ENCODE measurements at places on chromosomes 7 and 10.

DNA sequence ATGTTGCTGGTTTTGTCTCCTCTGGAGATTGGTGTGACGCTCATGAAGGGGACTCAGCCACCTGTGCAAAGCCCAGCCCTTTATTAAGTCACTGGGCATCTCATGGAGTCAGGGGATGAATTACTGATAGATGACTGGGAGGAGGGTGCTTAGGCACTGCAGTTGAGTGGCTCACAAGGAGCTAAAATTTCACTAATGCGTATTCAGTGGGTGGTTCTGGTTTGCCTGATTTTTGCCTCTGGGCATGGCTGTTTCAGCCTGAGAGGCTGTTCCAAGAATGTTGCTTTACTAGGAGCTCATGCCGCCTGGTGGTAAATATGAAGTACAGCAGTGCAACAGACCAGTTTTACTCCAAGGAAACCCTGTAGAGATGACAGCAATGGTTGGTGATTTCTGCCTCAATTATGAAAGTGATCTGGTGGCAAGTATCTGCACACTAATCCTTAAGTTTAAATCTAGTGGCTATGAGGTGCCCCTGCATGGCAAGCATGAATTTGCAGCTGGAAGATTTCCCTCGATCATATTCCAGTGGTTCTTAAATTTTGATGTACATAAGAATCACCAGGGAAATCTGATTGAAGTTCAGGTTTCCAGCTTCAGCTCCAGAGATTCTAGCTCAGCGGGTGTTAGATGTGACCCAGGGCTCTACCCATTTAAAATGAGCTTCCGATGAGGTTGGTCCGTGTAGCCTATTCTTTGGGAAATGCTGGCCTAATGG is 19.9 kb downstream of the ACTA2 start:
- DNase-seq, result peak; percentile 68

- DNase-seq, result no peak
Measured at GRCh38 chr7:32164341-32164996, 94.3 kb upstream of the PDE1C start.

GRCh38 chr7:126445991-126446390 is 806.8 kb downstream of the GRM8 start:
- no peak for DNase-seq

GRCh38 chr7:138970446-138970845 is 10.7 kb downstream of the KIAA1549 start:
- DNase-seq, result no peak

DNA sequence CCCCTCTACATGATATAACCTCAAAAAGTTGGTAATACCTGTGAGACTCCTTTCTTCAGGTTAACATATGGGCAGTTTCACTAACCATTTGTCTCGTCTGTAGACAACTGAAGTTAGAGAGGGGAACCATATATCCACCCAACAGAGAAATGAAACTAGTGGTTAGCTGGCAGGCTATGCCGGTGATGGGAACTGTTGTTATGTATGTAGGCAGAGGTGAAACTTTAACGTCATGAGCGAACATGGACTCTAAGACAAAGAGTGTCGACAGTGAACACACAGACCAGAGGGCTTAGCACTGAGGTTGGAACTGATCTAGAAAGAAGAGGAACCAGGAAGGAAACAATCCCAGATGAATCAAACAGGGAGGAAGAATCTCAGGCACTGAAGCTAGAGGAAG is 112.4 kb downstream of the ELMO1 start:
- no peak for DNase-seq

DNA sequence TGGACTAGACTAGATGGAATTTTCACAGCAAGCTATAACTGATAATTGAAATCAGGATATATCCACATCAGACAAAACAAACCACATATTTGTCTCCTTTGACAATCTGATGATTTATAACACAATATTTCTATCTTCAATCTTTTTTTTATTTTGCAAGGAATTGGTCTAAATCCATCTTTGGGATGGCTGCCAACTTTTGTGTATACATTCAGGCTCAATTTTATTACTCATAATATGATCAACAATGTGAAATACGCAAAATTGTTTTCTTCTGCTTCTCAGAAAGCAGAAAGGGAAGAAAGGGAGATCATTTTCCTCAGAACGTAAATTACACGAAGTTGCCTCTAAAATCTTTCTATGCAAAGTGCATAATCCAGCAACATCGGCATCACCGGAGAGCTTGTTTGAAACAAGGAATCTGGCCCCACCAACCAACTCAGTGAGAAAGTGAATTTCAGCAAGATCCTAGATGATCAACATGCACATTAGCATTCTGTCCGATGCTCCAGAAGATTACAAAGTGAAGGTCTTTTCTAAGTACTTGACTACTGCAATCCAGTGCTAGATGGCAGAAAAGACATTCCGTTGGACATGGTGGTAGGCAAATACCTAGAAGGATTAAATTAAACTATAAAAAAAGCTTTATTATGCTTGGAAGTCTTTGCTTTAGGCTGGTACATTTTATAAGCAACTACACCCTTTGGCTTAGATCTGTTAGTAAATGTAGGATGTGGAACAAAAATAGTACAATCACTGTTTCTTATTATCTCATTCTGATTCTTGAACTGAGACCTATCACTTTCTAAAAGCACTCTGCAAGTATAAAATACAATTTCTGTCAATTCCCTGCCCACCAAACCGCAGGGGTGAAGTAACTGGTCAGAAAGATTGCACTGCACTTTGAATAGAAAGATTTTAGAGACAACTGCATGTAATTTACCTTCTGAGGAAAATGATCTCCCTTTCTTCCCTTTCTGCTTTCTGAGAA is 126.4 kb upstream of the RSU1 start:
- no peak for DNase-seq

GRCh38 chr10:114326795-114327194 is 77.5 kb downstream of the AFAP1L2 start:
- DNase-seq, result no peak

GRCh38 chr7:39589323-39590111 is 23.3 kb downstream of the YAE1 start:
- DNase-seq, result no peak

DNA sequence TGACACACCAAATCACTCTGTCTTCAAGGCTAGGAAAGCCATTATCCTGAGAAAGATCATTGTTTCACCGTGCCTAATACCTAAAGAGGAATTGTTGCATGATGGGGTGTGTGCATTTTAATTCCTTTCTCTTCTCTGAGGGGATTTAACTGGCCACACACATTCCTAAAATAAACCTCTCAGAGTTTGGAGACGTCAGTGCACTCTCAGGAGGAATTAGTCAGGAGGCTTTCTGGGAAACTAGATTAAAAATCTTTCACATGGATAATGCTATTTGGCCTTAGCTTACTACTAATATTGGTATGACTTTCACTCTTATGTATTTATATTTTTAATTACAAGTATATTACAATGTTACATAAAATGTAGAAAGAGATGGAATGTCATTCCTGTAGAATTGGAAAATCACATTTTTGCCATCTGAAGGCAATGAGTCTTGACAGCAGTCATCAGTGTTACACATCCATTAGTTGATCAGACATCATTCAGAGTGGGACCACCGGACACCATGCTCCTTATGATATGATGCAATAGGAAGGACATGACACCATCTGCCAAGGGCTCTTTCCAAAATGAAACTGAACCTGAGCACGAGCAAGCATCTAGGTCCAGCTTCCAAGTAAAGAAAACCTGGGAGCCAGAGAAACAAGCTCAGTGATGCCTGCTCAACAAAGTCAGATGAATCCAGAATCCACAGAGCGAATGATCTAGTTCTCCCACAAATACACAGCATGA is 43.1 kb upstream of the TMEM273 start:
- DNase-seq, result no peak

DNA sequence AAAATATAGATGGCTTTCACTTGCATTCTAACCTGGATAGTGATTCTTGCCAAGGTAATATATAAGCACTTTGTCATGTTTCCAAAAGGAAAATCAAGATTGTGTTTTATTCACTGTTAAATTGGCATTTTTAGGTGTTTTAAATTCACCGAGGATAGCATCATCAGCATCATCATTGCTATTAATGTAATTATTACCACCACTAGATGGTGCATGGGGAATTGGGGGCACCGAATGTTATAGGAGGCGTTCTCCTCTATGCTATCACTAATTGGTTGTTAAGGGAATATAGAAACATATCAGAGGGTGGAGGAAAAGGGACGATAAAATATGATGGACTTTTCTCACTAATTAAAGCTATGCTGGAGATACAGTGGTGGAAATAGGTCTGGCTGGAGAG is 95.5 kb downstream of the CELF2 start:
- no peak for DNase-seq

- DNase-seq, result no peak
Measured at GRCh38 chr10:79112881-79113431, 44.2 kb downstream of the ZMIZ1 start.

DNA sequence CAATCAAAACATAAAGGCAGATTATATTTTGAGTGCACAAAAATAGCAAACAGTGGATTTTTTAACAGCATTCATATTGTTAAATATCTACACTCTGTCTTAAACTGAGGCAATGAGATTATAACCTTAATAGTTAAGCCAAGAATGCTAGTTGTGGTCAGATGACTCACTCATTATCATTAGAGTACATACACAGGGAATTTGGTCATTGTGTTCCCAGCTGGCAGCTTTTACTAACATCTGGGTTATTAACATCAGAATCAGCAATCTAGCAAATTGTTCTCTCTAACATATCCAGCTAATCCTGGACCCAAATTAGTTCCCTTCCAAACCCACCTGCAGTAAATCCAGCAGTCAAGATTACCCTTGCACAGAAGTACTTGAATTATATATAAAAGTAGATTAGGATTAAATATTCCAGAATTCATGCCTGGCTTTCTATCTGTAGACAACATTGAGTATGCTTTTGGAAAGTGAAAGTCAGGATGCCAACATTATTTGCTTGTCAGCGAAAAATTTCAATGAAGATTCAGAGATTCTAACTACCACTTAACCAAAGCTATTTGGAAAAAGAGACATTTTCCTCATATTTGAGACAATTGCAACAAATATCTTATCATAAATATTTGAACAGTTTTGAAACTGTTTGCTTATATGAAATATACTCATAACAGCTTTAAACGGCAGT is 1035.6 kb upstream of the PHF14 start:
- DNase-seq, result no peak

DNA sequence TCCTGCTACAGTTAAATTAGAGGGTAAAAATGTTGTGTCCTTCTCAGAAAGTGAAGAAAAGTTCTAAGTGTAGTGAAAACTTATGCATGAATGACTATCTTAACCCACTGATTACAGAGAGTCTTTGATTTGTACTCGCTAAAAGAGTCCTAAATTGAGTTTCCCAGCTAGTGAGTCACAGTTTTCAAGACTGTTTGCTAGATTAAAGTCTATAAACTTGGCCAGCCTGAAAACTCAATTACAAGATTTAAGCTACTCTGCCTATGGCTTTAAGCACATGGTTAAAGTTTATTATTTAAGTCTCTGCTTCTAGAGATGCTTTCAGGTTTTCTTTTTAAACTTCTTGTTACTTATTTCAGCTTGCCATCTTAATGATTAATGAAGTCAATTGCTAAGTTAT is 44.4 kb downstream of the MRPS24 start:
- no peak for DNase-seq

GRCh38 chr7:113370910-113371309 is 252.6 kb upstream of the SMIM30 start:
- no peak for DNase-seq

GRCh38 chr7:95255691-95256090 is 68.6 kb downstream of the PON1 start:
- DNase-seq, result no peak

DNA sequence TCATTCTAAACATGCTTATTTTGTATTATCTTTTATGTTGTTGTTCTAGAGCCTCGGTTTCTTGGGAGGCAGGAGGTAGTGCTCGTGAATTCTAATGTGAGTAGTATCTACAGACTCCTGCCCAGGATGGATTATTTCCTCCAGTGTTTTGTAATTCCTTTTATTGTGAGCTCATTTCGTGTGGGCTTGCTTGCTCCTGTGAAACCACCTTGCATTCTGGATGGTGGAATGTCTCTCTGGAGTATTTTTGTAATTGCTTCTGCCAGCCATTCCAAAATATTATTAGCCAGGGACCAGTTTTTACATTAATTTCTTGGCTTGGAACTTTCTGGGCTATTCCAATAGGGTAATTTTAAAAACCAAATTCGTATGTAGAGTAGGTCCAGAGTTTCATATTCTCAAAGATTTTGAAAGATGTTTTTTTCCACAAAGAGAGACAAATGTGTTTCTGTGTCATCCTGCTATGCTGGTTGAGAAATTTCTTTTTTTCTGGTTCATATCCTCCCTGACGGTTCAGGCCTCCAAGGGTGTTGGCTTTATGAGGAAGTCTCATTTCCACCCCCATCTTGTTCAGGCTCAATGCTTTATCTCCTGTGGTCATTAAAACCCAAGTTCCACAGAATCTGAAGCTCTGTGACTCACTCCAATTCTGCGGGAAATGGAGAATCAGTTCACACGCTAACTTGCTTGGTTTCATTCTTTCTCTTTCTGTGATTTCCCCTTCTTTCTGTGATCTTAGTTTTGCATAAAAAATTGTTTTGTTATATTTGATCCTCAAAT is 41.7 kb upstream of the CALD1 start:
- DNase-seq, result no peak

DNA sequence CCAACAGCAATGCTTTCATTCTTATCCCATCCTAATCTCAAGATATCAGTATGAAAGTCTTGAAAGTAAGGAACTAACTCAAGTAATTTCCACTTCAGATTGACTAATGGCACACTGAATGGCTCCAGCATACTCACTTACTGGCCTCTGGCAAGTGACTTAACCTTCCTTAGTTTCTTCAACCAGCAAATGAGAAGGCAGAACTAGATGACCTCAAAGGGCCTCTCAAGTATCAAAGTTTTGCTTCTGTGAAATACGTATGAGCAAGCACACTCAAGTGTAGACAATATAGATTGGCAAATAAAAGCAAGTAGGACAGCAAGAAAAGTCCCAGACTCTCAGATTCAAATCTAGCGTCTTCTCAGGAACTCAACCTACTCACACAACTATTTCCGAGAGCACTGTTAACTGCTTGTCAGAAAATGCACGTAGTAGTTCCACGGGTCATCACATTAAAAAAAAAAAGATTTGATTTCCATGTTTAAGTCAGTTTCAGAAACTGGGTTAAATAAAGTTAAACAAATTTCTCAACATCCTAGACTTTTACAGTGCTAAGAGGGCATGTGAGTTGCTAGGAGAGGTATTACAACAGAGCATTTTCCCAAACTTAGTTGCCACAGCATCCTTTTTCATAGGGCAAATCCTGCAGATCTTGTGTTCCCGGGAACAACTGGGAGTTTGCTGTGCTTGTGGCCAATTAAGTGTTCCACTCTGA is 276.9 kb upstream of the KLF14 start:
- no peak for DNase-seq

- no peak for DNase-seq
Measured at GRCh38 chr7:7943951-7944350, 24.6 kb upstream of the GLCCI1 start.

DNA sequence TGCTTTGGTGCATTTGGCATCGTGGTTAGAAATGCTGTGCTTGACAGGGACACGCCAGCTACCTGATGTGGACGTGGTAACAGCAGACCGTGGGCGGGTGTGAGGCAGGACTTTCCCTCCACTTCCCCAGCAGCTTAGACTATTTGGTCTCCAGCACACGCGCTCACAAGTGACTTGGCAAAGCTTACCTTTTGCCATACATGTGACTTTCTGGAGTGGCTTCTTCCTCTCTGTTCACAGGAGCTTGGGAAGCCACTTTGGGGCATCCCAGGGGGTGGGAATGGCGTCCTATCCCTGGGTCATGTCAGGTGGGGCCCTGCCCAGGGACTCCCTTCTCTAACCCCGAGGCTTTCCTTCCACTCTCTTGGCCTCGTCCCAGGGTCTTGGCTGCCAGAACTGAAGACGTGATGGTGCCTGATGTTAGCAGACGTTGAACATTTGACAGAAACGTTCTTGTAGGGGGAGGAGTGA is 228.7 kb upstream of the KLF6 start:
- DNase-seq, result no peak

GRCh38 chr10:98563811-98564210 is 117.1 kb upstream of the HPS1 start:
- DNase-seq, result no peak
